ENCODE measurements at places on chromosomes 2 and 18.

DNA sequence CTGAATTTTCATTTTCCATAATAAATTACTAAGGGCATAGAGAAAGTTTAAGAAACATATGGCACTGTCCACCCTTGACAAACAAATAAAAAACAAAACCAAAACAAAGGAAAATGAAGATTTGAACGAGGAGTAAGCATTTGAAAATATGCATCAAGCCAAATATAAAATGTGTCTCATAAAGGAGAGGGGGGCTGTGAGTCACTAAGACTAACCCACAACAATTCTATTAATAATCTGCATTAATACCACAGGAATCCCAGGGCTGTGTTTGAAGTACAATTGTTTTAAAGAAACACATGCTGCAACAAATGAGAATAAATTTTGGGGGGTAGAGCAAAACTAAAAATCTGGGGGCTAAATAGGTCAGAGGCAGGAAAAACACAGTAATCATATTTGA, 53.8 kb upstream of the STK17B start:
- DNase-seq = no peak

DNA sequence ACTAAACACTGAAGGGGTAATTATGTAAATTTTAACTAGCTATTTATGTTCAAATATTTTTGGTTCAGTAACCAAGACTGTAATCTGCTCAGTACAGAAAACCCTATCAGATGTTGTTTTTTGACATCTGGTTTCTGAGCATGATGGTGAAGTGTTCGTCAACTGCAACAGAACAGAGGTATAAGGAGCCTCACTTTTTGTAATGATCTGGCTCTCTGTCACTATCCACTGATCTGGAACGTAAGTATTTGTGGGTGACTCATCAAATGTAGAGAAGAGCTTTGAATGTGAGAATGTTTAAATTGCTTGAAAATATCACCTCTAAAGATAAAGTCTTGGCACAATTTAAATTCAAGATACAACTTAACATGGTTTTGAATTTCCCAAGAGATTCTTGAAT, 213.6 kb upstream of the FAM98A start:
- no peak for DNase-seq

DNA sequence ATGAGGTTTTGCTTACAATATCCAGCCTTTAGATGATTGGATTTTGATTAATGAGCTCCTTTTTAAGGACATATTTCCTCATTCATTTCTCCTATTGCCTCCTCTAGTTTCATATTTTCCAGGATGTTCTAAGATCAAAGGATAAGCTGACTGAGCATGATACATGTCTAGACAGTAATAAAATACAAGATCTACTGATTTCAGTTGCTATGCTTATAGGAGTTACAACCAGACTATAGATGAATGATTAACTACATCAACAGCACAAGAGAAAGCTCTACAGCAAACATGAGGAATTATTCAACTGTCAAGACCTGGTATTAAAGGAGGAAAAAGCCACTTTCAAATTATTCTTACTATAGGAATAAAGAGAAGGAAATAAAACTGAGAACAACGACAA, 85.0 kb upstream of the LINC00305 start:
- DNase-seq = no peak

DNA sequence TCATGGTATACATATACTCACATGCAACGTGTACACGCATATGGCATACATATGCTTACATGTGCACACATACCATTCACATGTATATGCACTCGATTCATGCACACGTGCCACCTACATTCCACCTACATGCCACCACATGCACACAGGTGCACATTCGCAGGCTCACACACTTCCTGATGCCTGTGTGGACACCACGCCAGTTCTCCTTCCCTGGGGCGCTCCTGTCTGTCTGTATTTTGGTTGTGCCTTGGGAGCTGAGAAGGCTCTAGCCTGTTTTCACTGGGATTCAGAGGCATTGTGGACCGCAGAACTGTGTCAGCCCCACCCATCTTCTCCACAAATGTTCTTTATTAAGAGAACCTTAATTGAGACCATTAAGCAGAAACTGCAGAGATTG, 96.6 kb upstream of the CTDP1 start:
- DNase-seq = no peak

- DNase-seq = no peak
Observed at GRCh38 chr2:5521461-5521860, 170.7 kb upstream of the SOX11 start.

DNA sequence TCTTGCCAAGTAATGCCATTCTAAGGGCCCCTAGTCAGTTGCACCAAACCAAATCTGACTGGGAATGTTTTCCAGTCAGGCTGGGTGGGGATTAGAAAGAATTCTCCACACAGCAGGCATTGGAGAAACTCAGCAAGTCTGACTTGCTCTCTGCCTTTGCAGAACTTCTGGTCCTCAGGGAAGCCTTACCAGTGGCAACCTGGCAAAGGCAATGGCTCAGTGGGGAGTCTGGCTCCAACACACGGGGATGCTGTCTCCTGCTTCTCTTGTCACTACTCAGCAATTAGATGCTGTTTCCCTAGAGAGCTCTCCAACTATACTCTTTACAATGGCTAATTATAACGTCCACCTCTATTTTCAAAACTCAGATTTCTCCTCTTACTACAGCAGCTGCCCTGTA, 810.7 kb downstream of the LRRTM4 start:
- no peak for DNase-seq

- DNase-seq = no peak
Observed at GRCh38 chr2:175005733-175006264, 618 bp upstream of the CHN1 start.

DNA sequence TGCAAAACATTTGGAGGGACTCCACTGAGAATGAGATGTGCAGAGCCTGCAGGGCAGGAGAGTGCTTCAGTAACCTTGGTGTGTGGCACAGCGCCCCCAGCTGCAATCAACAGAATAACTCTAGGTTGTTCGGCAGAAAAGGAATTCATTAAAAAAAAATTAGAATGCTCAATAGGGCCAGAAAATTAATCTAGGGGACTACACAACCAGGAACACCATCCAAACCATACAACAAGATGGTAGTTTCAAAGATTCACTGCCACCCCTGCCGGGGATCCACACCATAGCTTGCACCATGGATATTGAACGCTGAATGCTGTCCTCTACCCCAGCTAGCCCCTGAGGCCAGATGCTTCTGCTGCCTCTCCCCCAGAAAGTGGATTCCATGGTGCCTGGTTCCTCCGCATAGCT, 50.1 kb downstream of the THUMPD2 start:
- DNase-seq = peak; percentile 50

DNA sequence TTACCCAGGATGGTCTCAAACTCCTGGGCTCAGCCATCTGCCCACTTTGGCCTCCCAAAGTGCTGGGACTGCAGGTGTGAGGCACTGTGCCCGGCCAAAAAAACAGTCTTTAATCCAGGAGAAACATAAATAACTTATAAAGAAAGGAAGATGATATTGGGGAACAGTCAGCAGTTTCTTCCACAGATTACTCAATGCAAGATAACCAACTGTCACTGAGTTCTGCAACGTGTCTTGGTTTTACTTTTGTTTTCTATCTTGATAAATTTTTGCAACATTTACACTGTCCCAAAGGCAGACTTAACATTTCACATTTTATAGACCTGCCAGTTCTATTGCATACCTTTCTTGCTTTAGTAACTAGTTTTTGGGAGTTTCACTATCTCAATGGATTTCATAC, 71.1 kb downstream of the ANKRD44 start:
- DNase-seq = no peak

DNA sequence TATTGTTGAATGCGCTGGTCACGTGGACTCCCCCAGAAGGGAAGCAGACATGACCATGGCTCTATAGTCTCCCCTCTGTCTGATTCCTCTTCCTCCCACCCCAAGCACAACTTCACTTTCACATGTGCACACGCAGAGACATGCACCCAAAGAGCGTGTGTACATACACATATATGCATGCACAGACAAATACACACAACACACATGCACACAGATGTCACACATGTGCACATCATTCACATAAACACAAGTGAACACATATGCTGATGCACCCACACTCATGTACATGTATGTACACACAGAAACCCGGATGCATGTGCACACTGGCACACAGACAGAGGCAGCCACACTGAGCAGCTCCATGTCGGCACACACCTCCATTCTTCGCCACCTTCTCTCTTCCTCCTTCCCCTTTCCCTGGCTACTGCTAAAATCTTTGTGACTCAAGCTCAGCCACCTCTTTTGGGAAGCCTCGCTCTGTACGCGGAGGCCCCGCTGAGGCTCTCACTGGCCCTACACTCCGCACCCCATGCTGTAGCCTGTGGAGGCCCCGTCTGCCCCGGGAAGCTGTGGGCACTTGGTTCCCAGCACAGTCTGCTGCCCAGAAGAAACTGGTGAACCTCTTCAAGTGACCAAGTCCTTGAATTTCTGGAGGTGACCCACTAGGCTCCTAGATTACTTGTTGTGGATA, 101.6 kb upstream of the TEX51 start:
- no peak for DNase-seq

DNA sequence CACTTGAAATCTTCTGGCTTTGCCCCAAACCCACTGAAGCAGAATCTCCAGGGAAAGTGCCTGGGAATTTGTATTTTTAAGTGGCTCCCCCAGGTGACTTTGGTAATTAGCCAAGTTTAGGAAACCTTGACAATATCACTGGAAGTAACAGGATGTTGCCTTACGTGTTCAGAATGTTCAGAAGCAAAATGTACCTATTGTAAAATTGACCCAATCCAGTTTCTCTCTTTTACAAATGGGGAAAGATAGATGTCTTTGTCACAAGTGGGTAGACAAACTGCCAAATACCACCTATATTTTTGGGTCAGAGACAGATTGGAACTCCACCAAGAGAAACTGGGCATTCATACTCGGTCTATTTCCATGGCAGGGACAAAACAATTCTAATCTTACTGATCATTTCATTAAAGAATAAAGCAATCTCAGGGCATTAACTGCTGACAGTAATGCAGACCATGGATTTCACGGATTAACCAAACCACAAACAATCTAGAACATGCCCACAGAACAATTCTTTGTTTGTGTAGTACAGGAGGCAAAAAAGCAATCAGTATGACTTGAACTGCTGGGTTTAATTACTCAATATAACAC, 255.8 kb downstream of the ERBB4 start:
- no peak for DNase-seq

DNA sequence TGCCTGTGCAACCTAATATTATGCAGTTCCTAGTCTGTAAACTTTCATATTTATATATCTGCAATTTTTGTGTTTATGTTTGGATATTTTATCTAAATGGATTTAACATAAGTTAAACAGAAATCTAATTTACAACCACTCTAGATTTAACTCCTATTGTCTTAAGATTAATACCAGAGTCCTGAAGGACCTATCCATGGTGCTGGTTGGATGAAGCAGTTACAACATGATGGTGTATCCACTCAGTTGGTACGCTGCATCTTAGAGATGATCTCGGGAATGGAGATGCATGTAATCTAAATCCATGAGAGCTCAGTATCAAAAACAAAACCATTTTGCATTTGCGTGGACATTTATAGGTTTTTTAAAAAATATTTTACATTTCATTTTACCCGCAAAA, 745.9 kb upstream of the SLC8A1 start:
- no peak for DNase-seq

DNA sequence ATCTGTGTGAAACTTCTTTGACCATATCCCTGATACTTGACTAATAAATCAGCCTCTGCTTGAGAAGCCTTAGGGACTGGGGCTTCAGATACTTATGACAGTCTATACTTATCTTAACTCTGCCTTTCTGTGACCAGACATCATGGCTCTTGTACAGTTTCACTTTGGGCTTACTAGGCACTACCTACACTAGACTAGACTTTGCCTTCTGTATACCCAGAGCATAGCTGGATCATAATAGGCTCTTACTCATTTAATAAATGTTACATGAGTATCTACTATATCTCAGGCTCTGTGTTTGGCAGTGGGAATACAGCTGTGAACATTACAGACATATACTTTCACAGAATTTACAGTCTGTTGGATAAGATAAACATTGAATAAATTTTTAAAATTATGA, 9.0 kb downstream of the UGP2 start:
- DNase-seq = no peak

- no peak for DNase-seq
Observed at GRCh38 chr2:12451726-12452125, 265.0 kb upstream of the TRIB2 start.

GRCh38 chr18:50819027-50819727, 639 bp downstream of the MRO start:
- DNase-seq = no peak

GRCh38 chr2:15734674-15735483, 143.2 kb downstream of the DDX1 start:
- no peak for DNase-seq

GRCh38 chr2:45583977-45584376, 27.1 kb downstream of the SRBD1 start:
- no peak for DNase-seq

- no peak for DNase-seq
Observed at GRCh38 chr2:25445464-25445863, 103.7 kb upstream of the DNMT3A start.

DNA sequence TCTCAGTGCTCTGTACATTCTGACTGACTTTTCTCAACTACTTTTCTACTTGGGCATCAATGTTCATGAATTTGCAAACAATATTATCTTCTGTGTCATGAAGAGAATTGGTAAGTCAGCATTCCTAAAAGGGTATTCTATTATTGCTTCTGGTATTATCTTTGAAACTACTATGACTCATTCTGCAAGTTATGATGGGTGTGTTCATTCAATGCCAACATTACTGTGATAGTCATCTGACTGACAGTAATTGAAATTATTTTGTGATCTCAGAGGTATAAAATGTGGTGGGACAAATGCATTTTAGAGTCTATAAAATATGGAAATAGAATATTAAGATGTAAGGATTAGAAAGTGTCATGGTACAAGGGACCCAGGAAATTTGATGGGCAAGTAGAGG, 736.0 kb upstream of the CELF4 start:
- no peak for DNase-seq

GRCh38 chr18:1361936-1362335, 457.3 kb downstream of the ADCYAP1 start:
- DNase-seq = no peak

- no peak for DNase-seq
Observed at GRCh38 chr2:234912437-234912836, 39.4 kb upstream of the SH3BP4 start.

- no peak for DNase-seq
Observed at GRCh38 chr18:7470503-7470902, 96.6 kb upstream of the PTPRM start.

- DNase-seq = no peak
Observed at GRCh38 chr18:4455113-4455811, at the start of gene DLGAP1. DLGAP1 (minus strand) TSS chr18:4455307.

GRCh38 chr2:140472676-140473075, 1658.1 kb downstream of the LRP1B start:
- no peak for DNase-seq
